Endodermal cell (in vitro differentiated cells): ENCODE measurements at places on chromosomes 5 and 9.
A peak's percentile ranks its signal among the peaks of the same experiment; 100 is the strongest.

DNA sequence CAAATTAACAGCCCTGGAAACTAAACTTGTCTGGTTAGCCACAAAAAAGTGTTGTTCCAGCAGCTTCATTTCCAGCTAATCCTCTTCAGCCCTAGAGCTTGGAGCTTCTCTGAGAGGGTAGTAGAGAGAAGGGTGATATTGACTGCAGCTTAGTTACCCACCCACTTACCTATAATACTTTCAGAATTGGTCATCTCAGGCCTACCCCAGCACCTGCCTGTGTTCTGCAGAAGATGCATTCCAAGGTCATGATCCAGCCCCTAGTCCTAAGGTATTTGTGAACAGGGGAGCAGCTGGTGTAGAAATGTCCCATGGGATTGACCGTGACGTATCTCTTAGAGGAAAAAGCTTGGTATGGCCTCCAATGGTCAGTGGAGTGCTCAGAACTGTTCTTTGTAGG, 289.0 kb downstream of the NR3C1 start:
- no peaks in the 10 kb centered on the region for H3K36me3 ChIP-seq
- H3K27ac ChIP-seq = no peak overlapping the region
- H3K4me1 ChIP-seq = peaks cover 21% of the 10 kb centered on the region
- no peaks in the 10 kb centered on the region for H3K27me3 ChIP-seq
- no peak for DNase-seq

- H3K36me3 ChIP-seq = no peaks in the 10 kb centered on the region
- DNase-seq = peak; percentile 58
- no peak overlapping the region for H3K27ac ChIP-seq
- H3K4me3 ChIP-seq = no peak overlapping the region
- H3K4me1 ChIP-seq = peaks cover 5% of the 10 kb centered on the region
- no peaks in the 10 kb centered on the region for H3K27me3 ChIP-seq
These were observed 257.5 kb downstream of the NSG2 start for GRCh38 chr5:174303035-174303434.

DNA sequence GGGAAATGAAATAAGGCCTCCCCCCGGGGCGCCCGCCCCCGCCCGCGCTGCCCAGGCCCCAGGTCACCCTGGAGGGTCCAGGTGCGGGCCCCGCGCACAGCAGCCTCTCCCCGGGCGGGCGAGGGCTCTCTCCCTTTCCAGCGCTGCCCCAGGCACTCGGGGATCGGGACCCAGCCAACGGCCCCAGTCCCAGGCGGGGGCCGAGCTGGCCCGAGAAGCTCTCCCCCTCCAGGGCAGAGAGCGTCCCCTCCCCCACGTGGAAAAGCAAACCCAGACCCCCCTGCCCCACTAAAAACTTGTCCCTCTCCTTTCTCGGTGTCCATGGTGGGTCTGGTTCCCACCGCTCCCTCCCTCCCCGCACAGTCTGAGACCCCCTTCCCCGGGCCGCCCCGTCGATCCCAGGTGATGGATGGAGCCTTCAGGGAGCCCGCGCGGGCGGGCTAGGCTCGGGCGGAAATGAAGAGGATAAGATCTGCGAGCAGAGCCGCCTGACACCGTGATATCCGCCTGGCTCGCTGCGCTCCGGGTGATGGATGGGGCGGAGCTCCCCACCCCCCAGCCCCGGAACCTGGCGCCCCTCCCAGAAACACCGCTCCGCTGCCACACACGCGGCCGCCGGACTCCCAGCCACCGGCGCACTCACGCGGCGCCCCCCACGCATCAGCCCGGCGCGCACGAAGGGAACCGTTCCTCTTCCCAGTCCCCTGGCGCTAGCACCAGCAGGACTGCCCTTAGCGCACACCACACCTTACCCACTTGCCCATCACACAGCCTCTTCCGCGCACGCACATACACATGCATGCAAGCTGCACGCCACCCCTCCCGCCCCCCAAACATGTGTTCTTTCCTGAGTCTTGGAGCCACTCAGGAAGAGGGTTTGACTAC, 81.7 kb upstream of the ZBTB43 start:
- no peaks in the 10 kb centered on the region for H3K4me1 ChIP-seq
- peaks cover 36% of the 10 kb centered on the region for H3K27me3 ChIP-seq
- H3K4me3 ChIP-seq = peak overlapping the region; percentile 75

GRCh38 chr5:93246090-93246855, 334.7 kb downstream of the NR2F1-AS1 start:
- peaks cover 9% of the 10 kb centered on the region for H3K4me1 ChIP-seq
- H3K4me3 ChIP-seq = no peak overlapping the region
